ENCODE measurements at places on chromosomes 2 and 18. TPM values are rescaled to one million over a fixed set of nuclear protein-coding genes. Genes with fewer than 3 reads are reported as not detected.

GRCh38 chr2:234472155-234472554 is 24.7 kb downstream of the ARL4C start:
- no peak for DNase-seq

- DNase-seq = no peak
Measured at GRCh38 chr18:71077451-71077850, 788.6 kb downstream of the SOCS6 start.

- no peak for DNase-seq
Measured at GRCh38 chr2:240868286-240869108, at the start of gene AGXT. Gene AGXT (plus strand): TSS chr2:240868824. CDS start chr2:240868866, 42 bp downstream.

GRCh38 chr18:80210312-80211083 is 36.8 kb downstream of the PARD6G start:
- DNase-seq = no peak

DNA sequence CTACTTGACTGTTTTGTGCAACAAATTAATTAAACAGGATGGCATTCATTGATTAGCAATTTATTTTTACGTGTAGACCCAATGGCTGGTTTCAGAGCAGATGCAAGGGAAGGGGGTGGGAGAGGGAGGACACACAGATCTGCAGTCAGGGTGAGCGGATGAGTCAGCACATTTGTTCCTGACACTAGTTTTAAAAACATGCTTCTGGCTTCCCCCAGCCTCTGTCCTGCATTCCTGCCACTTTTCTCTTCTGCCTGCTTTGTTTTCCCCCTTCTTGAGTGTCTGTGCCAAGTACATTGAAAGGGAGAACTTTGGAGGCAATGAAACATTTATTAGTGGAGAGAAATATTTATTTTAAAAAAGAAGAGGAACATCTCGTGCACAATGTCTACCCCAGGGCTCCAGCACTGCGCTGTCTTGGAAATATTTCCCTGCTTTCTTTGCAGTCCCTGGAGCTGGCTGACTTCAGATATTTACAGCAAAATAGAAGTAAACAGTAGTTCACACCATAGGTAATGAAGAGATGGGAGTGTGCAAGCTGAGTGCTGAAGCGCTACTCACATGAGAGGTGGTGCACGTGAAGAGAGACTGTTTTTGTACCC is 52.2 kb downstream of the NRP2 start:
- no peak for DNase-seq

GRCh38 chr2:184125867-184126266 is 472.5 kb upstream of the ZNF804A start:
- no peak for DNase-seq

- DNase-seq = no peak
Measured at GRCh38 chr2:12469141-12469561, 247.6 kb upstream of the TRIB2 start.

- DNase-seq = no peak
Measured at GRCh38 chr2:97911922-97912575, 83.7 kb downstream of the TMEM131 start.

GRCh38 chr2:149365931-149366583 is 35.7 kb downstream of the LYPD6 start:
- DNase-seq = no peak

DNA sequence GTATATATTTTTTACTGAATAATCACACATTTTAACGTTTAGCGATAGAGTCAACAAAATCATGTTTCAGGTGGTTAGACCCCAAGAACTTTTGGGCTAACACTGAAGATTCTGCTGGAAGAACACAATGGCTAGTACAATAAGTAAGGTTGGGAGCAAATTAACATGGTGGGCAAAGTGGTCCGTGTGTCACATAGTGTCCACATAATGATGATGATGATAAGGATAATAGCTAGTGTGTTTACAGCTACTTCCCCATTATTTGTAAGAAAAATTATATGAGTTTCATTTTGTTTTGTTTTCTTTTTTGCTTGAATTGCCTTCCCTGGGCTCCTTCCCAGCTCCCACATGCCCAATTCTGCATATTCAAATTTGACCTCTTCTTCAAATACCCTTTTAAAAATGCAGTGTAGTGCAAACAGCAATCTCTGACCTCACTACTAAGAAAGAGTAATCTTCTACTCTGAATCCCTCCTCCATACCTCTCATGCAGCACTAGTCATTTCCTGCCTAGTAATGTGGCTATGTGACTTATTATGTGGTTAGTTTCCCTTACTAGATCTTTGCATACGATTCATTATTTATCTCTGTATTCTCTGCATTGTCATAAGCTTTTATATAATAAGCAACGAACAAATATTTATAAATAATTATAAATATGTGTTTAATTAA is 16.9 kb upstream of the VPS54 start:
- DNase-seq = no peak

- DNase-seq = no peak
Measured at GRCh38 chr2:23602116-23602515, 217.1 kb downstream of the KLHL29 start.

DNA sequence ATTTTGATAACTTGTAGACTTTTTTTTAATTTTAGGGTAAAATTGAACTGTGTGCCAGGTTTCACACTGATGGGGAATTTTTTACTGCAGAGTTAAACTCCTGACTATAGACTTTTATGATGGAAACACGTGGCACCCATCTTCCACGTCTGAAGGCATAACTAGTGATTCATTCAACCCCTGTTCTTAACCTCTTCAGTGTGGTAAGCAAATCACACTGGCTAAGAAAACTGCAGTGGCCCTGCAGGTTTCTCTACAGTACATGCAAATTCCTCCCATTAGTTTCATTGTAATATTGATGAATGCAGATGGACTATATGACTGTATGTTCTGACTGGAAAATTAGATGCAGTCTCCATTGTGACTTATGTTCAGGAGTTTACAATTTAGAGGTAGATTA is 47.2 kb downstream of the SMAD4 start:
- no peak for DNase-seq

Gene LBX2
- total RNA-seq = not detected

Gene OSBPL6
- total RNA-seq = 0.42 TPM

Gene ABCB11
- total RNA-seq = not detected

Gene REG3A
- total RNA-seq = not detected

Gene MSTN
- 0.10 TPM for total RNA-seq

Gene GGCX
- total RNA-seq = 15.6 TPM

Gene CLEC4F
- 0.15 TPM for total RNA-seq

Gene IL18R1
- 17.4 TPM for total RNA-seq

Measured in T-helper 17 cell (primary cell).